AG09319 (cell line): ENCODE measurements at places on chromosomes 2 and 18.

DNA sequence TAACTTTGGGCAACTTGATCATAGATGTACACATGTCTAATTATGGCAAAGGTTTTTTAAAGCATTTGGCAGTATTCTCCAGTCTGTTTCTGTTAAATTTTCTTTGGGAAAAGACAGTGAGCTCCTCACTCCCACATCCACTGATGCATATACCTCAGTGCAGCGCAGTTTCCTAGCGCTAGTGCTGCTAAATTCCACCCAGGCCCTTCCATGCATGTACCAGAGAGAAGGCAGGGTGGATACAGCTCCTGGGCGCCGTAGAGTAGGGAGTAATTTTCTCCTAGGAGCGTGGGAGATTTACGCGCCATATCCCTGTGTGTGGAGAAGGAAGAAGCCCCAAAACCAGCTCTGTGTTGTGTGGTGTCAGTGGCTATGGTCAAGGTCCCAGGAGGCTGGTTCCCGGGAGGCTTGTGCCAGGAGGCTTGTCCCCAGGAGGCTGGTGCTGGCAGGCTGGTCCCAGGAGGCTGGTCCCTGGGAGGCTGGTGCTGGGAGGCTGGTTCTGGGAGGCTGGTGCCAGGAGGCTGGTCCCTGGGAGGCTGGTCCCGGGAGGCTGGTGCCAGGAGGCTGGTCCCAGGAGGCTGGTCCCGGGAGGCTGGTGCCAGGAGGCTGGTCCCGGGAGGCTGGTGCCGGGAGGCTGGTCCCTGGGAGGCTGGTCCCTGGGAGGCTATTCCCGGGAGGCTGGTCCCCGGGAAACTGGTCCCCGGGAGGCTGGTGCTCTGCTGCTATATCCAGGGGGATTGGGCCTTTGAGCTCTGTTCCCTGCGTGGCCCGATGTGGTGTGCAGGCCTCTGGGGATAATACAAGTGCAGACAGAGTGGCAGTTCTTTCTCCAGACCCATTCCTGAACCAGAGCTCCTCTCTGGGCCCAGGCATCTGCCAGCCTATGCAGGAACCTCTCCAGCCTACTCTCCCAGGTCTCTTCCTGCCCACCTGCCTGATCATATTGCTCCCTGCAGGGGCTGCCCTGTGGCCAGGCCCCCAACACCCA lies 161.2 kb downstream of the SEPTIN10 start:
- no peak for DNase-seq

GRCh38 chr18:7608781-7609201 lies 41.7 kb downstream of the PTPRM start:
- peak; percentile 67 for DNase-seq

- no peak for DNase-seq
Measured at GRCh38 chr2:28586867-28587266, 91.0 kb downstream of the PLB1 start.

DNA sequence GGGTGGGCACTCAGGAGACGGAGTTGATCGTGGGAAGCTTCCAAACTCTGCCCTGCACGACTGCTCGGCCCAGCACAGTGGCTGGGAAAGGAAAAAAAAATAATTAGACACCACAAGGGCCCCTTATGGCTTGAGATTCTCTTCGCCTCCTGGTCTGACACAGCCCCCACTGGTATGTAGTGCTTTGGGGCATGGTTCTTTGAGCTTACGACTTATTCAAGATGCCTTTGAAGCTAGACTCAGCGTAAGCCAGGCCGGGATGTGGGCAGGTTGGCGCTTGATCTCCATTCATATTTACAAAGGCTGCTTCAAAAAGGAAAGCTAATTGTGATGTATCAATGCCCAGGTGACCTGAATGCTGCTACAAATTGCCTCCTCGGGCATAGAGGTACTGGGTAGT lies 50.5 kb downstream of the CXCR4 start:
- DNase-seq: no peak

GRCh38 chr2:212135739-212136138 lies 402.9 kb downstream of the ERBB4 start:
- DNase-seq: no peak
